ENCODE measurements at places on chromosomes 16 and 17.

- no peak for DNase-seq
Measured at GRCh38 chr17:31495022-31495885, 103.8 kb downstream of the RAB11FIP4 start.

GRCh38 chr17:21495281-21495680, 119.1 kb downstream of the KCNJ12 start:
- no peak for DNase-seq

DNA sequence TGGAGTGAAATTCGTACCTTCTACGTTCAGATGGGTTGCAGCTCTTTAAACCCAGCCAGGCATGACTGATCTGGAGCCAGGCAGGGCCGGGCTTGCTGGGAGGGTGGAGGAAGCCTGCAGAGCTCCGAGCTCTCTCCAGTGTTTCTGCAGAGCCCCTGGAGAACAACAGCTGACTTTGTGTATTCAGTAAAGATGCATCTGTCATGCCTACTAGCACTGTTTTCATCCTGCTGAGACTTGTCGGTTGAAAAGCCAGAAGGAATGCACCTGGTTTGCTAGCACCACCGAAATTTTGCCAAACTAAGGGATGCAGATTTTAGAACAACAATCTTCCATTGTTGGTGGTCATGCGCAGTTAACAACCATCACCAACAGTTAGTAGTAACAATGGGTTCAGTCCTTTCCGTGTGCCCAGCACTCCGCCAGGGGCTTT, 22.4 kb upstream of the SCNN1B start:
- no peak for DNase-seq

DNA sequence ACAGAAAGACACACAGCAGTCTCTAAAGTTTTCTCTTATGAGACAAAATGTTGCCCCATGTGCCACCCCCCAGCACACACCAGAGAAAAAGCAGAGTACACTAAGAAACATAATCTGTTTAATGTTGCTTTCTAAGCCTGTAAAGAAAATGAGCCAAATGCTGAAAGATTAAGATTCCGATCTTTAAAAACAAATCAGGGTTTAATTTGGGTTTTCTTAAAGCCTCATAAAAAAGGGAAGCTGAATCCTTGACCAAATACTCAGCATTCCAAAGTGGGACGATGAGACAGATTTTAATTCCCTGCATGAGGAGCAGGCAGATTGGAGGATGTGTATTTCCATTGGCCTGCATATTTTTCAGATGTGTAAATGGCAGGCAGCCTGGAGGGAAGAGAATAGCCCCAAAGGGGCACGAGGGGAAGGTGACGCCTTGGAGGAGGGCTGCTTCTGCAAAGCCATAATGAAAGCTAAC, 118.4 kb downstream of the COPRS start:
- DNase-seq, result no peak

- DNase-seq, result no peak
Measured at GRCh38 chr16:89613231-89613953, at the start of gene DPEP1. Gene DPEP1 (plus strand): TSS chr16:89613642. CDS start chr16:89630411, 16,769 bp downstream.

GRCh38 chr16:2008631-2009163, 924 bp downstream of the ZNF598 start:
- DNase-seq, result no peak

DNA sequence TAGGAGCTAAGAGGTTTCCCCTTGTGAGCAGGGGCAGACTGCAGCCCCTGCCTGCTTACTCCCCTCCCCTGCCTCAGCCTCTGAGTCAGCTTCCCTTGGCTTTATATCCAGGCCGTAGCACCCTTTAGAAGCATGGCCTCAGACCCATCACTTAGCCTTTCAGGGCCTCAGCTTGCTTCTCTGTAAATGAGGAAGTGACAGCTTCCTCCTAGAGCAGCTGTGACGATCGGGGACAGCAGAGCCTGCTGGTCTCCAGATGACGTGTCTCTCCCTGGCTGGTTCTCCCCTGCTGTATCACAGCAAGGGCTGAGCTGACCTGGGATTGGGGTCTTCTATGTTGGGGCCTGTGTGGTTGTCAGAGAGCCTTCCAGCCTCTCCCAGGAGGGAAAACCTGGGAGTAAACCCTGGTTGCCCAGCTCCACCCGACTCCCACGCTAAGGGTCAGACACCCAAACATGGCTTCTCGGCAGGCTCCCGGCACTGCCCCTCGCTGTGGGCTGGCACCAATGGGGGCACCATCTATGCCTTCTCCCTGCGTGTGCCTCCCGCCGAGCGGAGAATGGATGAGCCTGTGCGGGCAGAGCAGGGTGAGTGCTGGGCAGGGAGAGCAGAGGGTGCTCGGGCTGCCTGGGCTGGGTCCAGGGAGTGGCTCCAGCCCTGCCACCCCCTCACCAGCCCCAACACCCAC, 16.3 kb upstream of the MYO15B start:
- DNase-seq, result peak; percentile 91

DNA sequence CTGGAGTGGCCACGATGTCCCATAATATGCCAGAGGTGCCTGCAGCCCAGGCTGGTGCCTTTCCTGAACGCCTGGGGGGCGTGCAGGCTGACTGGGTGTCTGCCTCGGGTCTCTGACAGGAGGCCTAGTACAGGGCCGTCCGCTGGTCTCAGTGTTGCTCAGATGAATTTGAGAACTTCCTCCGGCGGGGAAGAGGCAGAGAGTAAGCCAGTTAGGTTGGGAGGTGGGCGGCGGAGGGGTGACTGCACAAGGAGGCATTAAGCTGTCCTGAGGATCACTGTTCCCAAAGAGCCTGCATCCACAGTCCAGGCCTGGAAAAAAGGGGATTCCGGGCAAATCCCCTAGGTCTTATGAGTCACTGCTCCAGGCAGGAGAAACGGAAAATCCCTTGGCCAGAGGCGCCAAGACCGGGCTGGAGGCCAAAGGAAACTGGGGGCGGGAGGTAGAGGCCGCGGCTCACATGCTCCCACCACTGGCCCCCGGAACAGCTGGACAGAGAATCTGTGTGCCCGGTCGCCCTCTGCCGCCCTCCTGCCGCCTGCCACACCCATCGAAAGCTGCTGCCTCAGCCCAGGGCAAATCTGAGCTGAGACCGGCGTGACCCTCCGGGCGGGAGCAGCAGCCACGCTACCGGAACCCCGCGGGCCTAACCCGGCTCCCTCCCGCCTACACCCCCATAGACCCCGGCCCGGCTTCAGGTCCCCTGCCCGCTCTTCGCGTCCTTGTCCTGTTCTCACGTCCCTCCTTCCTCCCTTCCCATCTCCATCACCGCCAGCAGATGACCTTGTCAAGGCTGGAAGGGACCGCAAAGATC, 1.2 kb downstream of the TRIM47 start:
- DNase-seq, result no peak

GRCh38 chr17:14316126-14316832, 15.4 kb downstream of the HS3ST3B1 start:
- DNase-seq, result no peak

- DNase-seq, result no peak
Measured at GRCh38 chr16:74202009-74202408, 94.6 kb upstream of the PSMD7 start.

DNA sequence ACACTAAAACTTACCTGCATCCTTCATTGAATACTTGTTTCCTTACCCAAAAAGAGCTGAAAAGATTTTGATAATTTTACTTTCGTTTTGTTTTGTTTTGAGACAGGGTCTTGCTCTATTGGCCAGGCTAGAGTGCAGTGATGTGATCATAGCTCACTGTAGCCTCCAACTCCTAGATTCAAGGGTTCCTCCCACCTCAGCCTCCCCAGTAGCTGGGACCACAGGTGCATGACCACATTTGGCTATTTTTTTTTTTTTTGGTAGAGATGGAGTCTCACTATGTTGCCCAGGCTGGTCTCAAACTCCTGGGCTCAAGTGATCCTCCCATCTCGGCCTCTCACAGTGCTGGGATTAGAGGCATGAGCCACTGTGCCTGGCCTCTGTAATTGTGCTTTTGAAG, 10.0 kb upstream of the TCAP start:
- no peak for DNase-seq

GRCh38 chr17:58375256-58375655, 23.3 kb upstream of the SUPT4H1 start:
- no peak for DNase-seq

DNA sequence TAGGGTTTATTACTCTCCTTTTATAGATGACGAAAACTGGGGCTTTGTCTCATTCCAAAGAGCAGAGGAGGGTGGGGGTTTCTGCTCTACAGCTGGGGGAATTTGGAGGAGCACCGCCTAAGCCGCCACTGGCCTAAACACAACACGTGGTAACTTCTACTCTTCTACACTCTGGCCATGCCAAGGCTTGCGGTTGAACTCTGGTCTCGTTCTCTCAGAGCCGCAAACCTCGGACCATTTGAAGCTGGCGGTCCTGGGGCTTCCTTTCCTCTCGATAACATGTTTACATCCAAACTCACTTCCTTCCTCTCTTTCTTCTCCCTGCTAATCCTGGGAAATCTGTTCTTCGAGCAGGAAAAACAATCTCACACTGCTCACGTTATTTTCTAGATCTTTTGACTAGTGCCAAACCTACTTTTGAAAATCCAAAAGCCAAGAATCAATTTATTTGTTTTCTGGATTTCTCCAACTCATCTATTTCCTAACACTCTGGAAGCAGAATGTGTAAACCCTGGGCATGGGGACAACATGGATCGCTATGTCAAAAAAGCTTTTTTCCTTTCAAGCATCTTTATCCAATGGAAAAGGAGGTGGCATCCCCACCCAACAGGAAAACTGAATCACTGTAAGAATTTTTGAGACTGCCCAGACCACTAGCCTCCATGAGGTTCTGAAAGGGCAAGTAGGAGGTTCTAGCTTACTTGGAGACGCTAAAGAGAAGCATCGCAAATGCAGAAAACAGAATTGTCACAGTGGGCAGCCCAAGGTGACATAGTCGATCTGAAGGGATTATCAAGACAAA, 13.6 kb upstream of the EEF2K start:
- DNase-seq, result peak; percentile 58

Measured in GM13976 (cell line).